Endothelial cell (in vitro differentiated cells): ENCODE measurements at places on chromosomes 16 and 17. TPM values are rescaled to one million over a fixed set of nuclear protein-coding genes. Genes with fewer than 3 reads are reported as not detected.

The RUSF1 gene
- total RNA-seq: 54.2 TPM

The KRT31 gene
- not detected for total RNA-seq

The OSGIN1 gene
- 0.31 TPM for total RNA-seq

The SLC47A1 gene
- total RNA-seq: 6.8 TPM

DNA sequence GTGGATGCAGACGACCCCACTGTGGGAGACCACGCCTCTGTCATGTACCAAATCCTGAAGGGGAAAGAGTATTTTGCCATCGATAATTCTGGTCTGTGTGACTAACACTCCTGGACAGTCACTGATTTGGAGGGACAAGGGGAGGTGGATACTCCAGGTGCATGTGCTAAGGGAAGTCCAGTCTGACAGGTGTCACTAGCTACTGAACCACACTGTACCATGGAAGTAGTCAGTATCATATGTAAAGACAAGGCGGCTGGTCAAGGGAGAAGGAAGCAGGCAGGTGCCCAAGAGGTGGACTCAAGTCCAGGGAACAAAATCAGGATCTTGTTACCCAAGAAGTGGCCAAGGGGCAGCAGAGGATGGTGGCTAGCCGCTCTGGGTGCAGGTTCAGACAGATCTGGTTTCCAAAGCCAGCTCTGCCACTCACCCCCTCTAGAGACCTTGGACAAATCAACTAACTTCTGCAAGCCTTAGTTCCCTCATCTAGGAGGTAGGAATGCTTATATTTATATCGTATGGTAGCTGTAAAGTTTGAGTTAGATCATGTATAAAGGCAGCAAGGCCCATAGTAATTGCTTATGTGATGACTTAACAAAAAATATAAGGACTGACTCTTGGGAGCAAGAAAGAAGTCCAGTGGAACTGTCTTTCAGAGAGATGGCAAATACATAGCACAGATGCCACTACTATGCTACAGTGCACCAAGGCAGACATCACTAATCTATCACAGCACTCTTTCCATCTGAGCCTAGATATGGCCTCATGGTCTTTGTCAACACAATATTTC is 22.1 kb downstream of the CDH5 start:
- H3K4me1 ChIP-seq: peaks cover 25% of the 10 kb centered on the region
- peak overlapping the region; percentile 74 for H3K27ac ChIP-seq
- H3K4me3 ChIP-seq: peak overlapping the region; percentile 60

- H3K27me3 ChIP-seq: peaks cover 4% of the 10 kb centered on the region
- DNase-seq: no peak
- no peak overlapping the region for H3K27ac ChIP-seq
- no peaks in the 10 kb centered on the region for H3K4me1 ChIP-seq
These were observed 10.0 kb upstream of the SECTM1 start for GRCh38 chr17:82343560-82343959.

DNA sequence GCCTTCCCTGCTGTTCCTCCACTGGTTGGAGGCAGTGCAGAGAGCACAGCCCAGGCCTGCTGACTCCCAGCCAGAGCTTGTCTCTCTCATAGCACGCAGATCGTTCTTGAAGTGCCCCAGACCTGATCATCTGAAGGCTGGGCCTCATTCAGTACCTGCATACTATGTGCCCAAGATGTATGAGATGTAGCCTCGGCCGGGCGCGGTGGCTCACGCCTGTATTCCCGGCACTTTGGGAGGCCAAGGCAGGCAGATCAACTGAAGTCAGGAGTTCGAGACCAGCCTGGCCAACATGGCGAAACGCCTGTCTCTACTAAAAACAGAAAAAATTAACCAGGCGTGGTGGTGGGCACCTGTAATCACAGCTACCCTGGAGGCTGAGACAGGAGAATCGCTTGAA is 31.0 kb downstream of the WNT3 start:
- no peak for DNase-seq
- H3K4me1 ChIP-seq: peaks cover 23% of the 10 kb centered on the region
- no peak overlapping the region for H3K4me3 ChIP-seq
- peaks cover 11% of the 10 kb centered on the region for H3K27me3 ChIP-seq
- no peak overlapping the region for H3K27ac ChIP-seq
- H3K36me3 ChIP-seq: peaks cover 4% of the 10 kb centered on the region

DNA sequence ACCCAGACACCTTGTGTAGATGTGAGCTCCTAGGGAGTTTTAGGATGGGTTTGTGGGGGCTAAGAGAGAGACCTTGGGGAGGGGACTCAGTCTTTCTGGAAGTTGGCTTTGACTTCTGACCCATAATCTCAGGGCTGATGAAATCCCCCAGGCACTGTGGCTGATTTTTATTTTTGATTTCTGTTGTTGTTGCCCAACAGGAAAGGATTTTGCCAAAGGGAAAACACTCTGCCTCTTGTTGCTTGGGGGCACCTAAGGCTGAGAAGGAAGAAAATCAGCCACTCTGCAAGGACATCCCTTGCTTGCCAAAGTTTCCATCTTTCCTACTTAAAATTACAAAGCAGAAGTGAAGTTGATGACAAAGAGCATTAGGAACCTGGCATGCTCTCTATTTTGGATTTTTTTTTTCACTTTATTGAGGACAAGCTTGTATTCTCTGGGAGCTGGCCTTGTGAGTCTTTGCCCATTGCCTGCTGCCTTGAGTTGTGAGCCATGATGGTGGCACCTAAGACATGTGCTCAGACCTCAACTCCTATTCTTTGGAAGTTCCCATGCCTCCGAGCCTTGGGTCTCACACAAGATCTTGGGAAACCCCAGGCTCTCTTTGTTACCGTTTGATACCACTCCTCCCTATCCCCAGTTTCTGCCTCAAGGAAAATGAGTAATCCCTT is 3.2 kb upstream of the C1QTNF1 start:
- no peak for DNase-seq
- H3K4me3 ChIP-seq: no peak overlapping the region
- H3K36me3 ChIP-seq: no peaks in the 10 kb centered on the region
- peaks cover 6% of the 10 kb centered on the region for H3K4me1 ChIP-seq
- H3K27me3 ChIP-seq: peaks cover 17% of the 10 kb centered on the region

- H3K4me3 ChIP-seq: no peak overlapping the region
- peaks cover 17% of the 10 kb centered on the region for H3K4me1 ChIP-seq
- no peak for DNase-seq
- peaks cover 4% of the 10 kb centered on the region for H3K27me3 ChIP-seq
These were observed 15.9 kb upstream of the DOC2B start for GRCh38 chr17:197352-197751.
